Stimulated activated CD8-positive, alpha-beta memory T cell treated with anti-CD3 and anti-CD28 coated beads, Interleukin-15, amount 100 ng/mL, for 4 hours (primary cell): ENCODE measurements at places on chromosomes 12 and 14.

DNA sequence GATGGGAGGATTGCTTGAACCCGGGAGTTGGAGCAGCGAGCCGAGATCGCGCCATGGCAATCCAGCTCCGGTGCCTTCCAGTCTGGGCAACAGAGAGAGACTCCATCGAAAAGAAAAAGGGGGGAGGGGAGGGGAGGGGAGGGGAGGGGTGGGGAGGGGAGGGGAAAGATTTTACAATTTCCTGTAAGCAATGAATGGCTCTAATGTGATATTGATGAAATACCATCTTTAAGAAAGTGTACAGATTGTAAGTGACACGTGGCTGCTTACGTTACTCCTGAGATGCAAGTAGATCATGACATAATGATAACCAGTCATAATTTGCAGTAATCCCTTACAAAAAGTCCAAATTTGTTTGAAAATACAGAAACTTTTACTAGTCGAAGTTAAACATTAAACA lies 1.4 kb downstream of the SLC25A21 start:
- no peak for DNase-seq

GRCh38 chr14:50813544-50813863 lies 17.5 kb downstream of the NIN start:
- DNase-seq: no peak

- DNase-seq: no peak
These were observed 77.4 kb downstream of the SCARB1 start for GRCh38 chr12:124786061-124786964.

GRCh38 chr14:70801836-70802235 lies 7.5 kb downstream of the MAP3K9 start:
- DNase-seq: no peak

- no peak for DNase-seq
These were observed 27.2 kb downstream of the DDX51 start for GRCh38 chr12:132116709-132117557.

DNA sequence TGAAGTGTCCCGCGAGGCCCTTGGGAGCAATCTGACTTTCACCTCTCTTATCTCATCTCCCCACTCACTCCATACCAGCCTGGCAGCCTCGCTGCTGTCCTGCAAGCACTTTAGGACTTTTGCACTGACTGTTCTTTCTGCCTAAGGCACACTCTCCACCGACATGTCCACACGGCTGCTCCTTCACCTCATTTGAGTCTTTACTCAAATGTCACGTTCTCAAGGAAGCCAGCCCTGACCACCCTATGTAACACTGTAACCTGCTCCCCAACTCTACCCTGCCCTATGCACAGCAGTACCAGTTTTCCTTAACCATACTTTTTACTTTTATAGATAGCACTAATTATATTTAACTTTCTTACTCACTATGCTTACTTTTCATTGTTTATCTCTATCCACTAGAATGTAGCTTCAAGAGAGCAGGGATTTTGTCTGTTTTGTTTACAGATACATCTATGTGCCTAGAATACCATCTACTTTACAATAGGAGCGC lies 32.0 kb downstream of the PRKD1 start:
- no peak for DNase-seq

GRCh38 chr14:93150227-93151208 lies 34.2 kb downstream of the MOAP1 start:
- no peak for DNase-seq

DNA sequence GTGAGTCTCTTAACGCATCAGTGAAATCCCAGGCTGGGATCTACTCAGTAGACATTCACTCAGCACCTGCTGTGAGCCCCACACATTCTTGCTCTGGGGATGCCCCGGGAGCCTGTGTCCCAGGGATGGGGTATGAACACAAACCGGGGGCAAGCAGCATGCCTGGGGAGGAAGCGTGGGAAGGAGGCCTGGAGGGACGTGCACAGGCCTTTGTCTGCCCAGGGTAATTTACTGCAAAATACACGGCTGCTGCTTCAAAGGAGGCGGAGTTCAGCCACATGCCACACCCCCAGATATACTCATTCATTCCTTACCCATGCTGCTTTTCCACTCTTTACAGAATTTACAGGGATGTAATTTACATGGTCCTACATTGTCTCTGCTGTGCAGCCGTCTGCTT lies 187.8 kb downstream of the ADGRD1 start:
- DNase-seq: no peak

GRCh38 chr12:32116897-32117296 lies 10.2 kb downstream of the BICD1 start:
- DNase-seq: no peak

DNA sequence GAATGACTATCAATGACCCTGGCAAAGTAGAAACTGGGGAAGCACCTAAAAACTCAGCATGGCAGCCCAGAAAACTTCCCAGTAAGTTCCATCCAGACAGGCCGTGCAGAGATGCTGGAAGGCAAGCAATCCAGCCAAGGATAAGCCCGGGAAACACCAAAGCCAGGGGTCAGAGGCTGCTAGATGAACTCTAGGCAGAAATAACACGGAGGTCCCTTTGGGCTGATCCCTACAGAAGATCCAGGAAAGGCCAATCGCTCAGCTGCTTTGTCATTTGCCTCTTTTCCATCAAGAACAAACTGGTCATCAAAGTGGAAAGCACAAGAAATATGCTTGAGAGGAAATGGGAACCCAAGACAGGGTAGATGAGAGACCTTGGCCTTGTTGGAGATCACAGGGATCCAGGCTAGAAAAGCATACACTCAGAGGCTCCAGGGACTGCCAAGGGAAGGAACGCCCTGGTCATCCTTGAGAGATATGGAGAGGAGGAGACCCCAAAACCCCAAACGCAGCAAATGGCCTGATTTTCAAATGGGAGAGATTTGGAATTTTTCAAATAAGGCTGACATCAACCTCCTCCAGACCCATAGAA lies 6.5 kb downstream of the KRT79 start:
- no peak for DNase-seq

DNA sequence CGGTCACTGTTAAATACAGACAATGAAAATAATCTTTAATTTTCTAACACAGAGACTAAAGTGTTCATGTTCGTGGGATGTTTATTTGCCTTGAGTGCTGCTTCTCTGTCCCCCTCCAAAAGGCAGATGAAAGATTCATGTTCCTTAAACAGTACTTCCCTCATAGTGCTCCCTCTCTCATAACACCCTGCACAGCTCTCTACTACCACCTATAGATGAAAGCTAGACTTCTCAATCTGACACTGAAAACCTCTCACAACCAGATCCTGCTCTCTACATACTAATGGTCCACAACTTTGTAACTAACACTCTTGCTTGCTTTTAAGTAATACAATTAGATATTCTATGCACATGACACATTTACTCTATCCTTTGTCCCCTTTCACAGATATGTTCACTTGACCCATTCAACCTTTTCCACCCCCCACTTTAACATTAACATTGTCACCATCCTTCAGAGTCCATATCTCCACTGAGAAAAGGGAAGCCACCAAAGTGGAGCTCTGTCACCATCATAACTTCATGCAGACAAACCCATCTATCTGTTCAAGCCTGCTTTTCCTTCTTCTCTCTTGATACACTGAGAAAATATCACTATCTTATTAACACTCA lies 266.4 kb upstream of the USP15 start:
- no peak for DNase-seq

DNA sequence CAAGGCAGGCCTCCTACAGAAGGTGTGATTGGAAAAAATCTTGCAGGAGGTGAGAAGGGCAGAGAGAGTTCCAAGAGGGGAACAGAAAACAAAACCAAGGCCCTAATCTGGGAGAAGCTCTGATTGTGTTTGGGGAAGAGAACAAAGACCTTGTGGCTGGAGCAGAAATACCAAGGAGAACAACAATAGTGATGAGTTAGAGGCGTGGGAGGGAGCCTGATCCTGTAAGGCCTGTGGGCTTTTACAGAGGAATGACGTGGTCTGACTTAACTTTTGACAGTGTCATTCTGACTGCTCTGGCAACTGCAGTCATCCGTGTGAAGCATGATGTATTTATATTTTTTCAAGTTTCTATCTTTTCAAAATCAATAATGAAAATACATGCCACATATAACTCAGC lies 200.6 kb downstream of the ANO4 start:
- DNase-seq: no peak

- no peak for DNase-seq
These were observed 57.3 kb downstream of the TTC7B start for GRCh38 chr14:90758959-90759358.

DNA sequence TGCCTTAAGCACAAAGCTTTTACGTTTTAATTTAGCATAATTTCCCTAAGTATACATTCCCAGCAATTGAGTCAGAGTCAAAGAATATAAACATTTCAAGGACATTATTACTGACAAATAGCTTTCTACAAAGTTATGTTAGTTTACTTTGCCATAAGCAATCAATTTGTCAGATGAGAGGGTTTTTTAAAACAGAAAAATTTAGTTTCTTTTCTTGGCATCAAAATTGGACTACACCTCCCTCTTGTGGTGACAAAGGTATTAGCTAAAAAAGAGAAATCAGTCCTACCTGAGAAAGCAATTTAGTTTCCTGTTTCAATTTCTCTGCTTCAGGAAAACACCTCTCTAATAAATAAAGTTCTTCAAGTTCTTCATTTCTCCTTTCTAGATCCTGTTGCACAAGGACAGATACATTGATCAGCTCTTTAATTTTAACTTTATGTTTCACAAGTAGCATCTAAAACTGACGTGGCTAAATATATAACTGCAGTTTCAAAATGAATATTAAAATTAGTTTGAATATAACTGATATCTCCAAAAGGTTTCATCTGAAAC lies 39.9 kb downstream of the DNAI7 start:
- DNase-seq: no peak
